ENCODE measurements at places on chromosomes 4 and X.

- no peak for DNase-seq
Measured at GRCh38 chrX:41689711-41690110, 938 bp downstream of the GPR34 start.

- DNase-seq, result no peak
Measured at GRCh38 chr4:22434895-22435294, 81.0 kb downstream of the ADGRA3 start.

GRCh38 chr4:29756966-29757365, 963.2 kb upstream of the PCDH7 start:
- DNase-seq, result no peak

DNA sequence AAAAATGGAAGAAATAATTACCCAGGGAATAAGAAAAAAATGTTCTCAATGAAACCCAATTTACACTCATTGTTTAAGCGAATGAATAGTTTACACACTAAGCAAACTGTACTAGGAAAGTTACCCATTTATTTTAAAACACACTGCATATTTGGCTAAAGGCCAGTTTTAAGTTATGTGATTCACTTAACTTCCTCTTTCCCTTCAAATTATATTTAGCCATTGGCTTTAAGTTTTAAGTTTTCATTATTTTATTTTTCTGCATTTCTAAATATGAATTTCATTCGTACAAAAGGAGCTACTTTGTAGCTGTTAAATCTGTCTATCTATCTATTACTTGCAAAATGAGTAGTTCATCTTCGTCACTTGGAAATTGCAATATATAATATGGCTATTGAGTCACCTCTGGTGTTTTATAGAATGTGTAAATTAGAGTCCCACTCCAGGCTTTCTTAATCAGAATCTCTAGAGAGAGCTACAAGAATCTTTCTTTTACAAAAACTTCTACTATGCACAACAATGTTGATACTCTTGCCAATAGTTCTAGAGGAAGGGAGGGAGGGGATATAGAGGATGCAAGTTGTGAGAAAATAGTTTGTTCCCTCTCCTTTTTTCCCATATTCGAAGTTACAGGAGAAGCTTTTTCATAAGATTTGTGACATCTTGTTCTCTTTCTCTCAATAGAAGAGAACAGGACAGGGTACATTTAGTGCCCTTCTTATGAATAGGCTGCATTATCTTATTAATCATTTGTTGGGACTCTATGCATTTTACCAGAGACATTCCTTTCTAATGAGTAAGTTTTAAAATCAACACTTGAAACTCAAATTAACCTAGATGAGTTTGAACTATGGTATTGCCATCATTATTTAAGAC, 41.8 kb downstream of the SULT1B1 start:
- no peak for DNase-seq

DNA sequence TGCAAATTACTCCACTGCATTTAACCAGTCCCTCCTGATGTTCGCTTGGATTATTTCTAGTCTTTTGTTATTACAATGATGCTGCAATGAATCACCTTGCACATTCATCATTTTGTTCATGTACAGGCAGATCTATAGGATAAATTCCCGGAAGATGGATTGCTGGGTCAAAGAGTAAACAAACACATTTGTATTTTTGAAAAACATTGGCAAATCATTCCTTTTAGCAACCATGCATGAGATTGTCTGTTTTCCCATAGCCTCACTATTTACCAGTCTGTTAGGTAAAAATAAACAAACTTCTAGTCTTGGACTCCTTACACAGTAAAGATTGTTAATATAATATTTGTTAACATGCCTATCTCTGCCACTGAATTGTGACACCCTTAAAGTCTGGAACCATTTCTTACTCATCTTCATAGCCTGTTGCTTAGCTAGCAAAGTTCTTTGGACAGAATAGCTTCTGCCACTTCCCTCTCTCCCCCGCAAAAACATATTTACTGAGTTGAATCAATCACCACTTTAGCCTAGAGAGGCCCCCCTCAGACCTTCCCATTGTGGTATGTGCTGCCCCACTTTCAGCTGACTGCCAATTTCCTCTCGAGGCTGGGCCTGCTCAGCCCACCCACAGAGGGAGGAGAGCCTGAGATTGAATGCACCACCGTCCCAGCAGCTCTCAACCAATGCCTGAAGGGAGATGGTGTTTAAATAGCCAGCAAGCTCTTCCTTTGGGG, 108.4 kb upstream of the ATXN3L start:
- no peak for DNase-seq

DNA sequence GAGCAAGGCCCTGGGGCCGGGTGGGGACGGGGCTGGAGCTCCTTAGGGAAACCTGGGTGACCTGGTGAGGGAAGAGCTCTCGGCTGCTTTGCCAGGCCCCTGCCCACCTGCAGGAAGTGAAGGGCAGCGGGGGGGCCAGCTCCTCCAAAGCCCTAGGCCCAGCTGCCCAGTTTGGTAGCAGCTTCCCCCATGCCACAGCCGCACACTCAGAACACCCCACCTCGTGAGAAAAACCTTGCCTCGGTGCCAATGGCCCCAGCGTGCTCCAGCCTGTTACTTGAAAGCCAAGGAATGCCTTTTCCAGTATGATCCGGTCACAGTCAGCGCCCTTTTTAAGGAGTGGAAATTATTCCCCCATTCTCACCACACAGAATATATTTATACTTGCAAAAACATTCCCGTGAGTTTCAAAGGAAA, 38.3 kb downstream of the ACOX3 start:
- DNase-seq, result no peak

GRCh38 chr4:169417629-169418282, 147.0 kb upstream of the SH3RF1 start:
- no peak for DNase-seq

DNA sequence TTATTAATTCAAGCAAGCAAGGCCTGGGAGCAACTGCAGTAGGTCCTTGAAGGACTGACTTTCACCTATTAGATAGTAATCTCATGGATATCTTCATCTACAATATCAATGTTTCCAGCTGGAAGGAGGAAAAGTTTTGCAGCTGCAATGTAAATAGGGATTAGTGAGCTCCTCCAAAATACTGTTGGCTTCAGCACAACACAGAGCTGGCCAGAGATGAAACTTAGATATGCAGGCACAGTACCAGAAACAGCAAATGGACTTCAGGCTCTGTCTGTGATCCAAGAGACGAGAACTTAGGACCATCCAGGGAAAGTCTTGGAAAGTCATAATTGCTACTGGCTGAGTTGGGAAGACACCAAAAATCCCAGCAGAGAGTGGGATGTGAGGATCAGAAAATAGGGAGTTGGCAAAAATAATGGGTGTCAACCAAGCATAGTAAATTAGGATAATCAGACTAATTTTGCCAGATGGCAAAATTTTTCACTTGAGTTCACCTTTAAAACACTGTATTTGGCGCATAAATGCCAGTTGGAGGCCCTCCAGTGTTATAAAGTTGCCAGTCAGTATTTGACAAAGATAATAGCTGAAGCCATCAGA, 57.5 kb downstream of the PARM1 start:
- no peak for DNase-seq

DNA sequence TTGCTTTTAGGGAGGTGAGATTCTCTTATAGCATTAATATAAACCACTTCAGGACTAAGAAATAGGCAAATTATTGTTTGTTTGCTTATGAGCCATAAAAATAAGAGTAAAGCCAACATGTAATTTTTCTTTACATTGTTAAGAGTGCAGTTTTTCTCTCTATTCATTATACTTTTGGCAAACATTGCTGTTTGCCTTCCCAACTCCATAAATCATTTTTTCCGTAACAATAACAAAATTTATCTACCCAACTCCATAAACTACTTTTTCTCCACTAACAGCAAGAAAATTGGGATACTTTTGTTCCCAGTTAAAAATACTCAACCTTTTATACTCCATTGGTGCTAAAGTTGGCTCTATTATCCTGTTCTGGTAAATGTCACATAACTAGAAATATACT, 229.7 kb upstream of the GPRIN3 start:
- no peak for DNase-seq

DNA sequence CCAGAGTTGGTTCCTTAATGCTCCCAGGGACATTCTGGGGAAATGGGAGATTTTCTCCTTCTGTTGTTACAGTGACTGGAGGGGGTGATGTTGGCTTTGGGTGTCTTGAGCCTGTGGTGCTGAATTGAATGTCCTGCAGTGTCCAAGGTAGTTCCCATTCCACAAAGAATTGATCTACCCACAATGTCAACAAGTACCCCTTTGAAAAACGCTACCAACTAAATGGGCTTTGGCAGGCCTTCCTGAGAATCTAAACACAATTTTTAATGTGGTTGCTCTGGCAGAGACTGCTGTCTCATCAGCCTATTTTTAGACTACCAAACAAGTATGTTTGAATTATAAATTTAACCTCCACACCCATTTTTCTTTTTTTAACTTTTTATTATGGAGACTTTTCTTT, 69.4 kb downstream of the CCKAR start:
- no peak for DNase-seq

GRCh38 chrX:102654696-102655095, 3.4 kb downstream of the GPRASP1 start:
- DNase-seq, result no peak

DNA sequence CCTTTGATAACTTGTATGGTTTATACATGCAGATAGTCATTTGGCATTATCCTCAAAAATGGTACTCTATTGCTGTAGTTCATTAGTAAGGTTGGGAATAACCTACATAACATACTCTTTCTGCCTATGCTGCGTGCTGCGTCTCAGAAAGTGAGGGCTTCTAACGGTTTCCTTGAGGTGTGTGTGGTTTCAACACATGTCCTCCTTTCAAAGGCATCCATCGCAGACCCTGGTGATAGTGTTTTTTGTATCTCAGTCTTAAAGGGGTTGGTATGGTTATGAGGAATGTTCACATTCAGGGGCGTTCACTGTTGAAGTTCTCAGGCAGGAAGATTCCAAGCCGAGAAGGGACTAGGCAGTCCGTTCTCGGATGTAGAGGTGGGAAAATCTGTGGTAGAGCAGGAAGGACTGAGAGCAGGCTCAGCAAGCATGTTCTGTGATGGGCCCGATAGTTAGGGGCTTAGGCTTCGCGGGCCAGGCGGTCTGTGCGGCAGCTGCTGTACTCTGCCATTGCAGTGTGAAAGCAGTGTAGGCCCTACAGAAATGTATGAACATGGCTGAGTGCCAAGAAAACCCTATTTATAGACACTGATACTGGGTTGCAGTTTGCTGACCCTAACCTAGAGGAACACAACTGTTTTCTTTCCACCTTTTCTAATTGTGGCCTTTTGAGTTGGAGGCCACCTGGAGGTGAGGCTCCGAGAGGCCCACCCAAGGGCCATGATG, 123.2 kb downstream of the GPR143 start:
- DNase-seq, result no peak

- no peak for DNase-seq
Measured at GRCh38 chr4:8725845-8726244, 133.3 kb downstream of the CPZ start.

GRCh38 chrX:38313190-38313589, 14.1 kb downstream of the RPGR start:
- DNase-seq, result no peak

GRCh38 chr4:26860922-26861433, 337 bp downstream of the STIM2 start:
- peak; percentile 73 for DNase-seq

GRCh38 chr4:150039274-150040127, 38.7 kb upstream of the DCLK2 start:
- DNase-seq, result no peak

DNA sequence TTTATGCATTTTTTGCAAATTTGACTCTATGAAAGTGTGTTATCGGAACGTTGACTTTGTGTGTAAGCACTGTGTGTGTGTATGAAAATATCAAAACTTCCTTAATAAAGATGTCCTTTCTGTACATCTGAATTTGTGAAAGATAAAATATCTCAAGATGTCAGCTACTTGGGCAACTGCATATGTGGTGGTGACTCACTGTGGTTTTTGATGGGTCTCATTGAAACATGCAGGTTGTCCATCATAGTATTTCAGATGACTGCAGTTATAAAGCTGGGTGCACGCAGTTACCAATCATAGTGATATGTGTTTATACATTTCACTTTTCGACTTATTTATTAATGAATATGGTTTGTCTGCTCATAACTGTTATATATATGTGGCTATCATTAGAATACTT, 19.7 kb upstream of the BBS12 start:
- no peak for DNase-seq
